ENCODE measurements at places on chromosomes 7 and 10. TPM values are rescaled to one million over a fixed set of nuclear protein-coding genes. Genes with fewer than 3 reads are reported as not detected.

DNA sequence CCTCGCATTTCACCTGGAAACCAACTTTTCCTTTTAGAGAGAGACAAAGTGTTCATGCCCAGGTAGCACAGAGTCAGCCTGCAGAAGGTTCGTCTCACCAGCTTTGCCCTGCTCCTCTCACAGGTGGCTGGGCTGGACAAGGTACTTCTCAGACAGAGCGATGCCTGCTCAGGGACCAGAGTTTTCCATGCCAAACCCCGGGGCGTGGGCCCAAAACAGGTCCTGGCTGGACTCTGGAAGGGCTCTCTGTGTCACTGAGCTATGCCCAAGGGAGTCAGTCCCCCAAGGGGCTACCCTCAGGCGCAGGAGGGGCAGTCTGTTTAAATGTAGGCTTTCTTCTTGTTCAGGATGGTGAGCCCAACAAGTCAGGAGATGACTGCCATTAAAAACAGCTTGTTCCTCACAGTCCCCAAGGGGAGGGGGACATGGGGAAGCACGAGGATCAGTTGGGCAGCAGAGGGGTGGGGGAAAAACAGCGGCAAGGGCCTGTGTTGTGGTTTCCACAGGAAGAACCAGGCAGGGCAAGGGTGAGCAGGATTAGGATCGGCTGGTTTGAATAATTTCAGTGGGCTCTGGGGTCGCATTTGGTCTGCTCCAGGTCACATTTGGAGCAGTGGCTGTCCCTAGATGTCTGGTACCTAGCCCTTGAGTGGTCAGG, 55.5 kb upstream of the FIGNL1 start:
- DNase-seq: no peak
- H3K36me3 ChIP-seq: no peaks in the 10 kb centered on the region
- peaks cover 9% of the 10 kb centered on the region for H3K4me1 ChIP-seq
- H3K27ac ChIP-seq: no peak overlapping the region
- no peaks in the 10 kb centered on the region for H3K27me3 ChIP-seq
- H3K4me3 ChIP-seq: no peak overlapping the region

DNA sequence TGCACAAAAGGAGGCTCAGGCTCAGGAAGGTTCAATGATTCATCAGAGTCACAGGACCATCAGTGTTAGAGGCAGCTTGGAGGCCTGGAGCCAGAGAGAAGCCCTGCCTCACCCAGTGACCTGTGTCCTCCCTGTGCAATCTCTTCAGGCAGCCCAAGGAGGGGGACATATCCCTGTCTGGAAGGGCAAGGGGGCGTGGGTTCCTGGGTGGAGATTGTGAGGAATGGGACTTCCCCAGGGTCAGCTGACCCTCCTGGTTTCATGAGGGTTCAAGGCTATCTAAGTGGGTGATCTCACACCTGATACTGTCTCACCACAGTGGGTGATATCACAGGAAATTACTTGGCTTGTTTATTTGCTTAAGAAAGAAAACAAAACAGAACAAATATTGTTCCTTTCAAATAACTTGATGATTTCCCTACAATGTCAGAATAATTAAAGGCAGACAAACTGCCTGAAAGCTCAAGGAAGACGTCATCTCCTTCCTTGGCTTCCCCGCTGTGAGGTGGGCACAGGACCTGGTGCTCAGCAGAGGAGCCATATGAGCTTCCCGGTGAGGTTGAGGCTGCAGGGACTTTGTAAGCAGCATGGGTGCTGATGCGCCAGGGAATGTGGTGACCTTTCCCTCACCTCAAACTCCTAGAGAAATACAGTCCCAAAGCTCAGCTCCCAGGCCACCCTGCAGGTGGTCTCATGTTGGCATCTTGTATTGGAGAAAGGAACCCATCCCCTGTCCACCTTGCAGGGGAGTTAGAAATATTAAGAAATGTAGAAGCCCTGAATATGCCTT, 763.2 kb downstream of the GRID1 start:
- H3K4me3 ChIP-seq: no peak overlapping the region
- no peaks in the 10 kb centered on the region for H3K36me3 ChIP-seq
- H3K27ac ChIP-seq: no peak overlapping the region
- no peaks in the 10 kb centered on the region for H3K4me1 ChIP-seq
- no peaks in the 10 kb centered on the region for H3K27me3 ChIP-seq
- DNase-seq: no peak

DNA sequence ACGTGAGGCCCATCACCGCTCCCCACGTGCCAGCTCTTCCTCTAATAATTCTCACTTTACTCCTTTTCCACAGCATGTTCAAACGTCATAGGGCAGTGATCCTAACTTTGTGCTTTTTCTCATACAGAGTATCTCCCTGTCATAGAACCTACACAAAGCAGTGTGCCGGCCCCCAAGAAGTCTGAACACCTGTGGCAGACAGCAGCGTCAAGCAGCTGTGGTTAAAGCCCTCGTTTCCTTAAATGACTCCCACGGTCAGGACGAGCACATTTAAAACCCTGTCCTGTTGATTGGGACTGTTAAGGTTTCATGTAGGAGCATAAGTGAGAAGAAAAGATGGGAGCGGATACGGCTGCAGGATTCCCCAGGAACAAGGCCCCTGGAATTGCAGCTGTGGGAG, 267.2 kb downstream of the DIP2C start:
- H3K27ac ChIP-seq: no peak overlapping the region
- no peaks in the 10 kb centered on the region for H3K4me1 ChIP-seq
- DNase-seq: no peak
- no peaks in the 10 kb centered on the region for H3K27me3 ChIP-seq
- H3K36me3 ChIP-seq: no peaks in the 10 kb centered on the region
- no peak overlapping the region for H3K4me3 ChIP-seq

GRCh38 chr10:120998251-120998650, 147.1 kb downstream of the WDR11 start:
- no peaks in the 10 kb centered on the region for H3K4me1 ChIP-seq
- no peak overlapping the region for H3K4me3 ChIP-seq
- no peak overlapping the region for H3K27ac ChIP-seq

- no peaks in the 10 kb centered on the region for H3K27me3 ChIP-seq
- H3K27ac ChIP-seq: no peak overlapping the region
- no peak for DNase-seq
- H3K4me3 ChIP-seq: no peak overlapping the region
- H3K36me3 ChIP-seq: no peaks in the 10 kb centered on the region
Observed at GRCh38 chr7:118844748-118845147, 620.2 kb downstream of the ANKRD7 start.

DNA sequence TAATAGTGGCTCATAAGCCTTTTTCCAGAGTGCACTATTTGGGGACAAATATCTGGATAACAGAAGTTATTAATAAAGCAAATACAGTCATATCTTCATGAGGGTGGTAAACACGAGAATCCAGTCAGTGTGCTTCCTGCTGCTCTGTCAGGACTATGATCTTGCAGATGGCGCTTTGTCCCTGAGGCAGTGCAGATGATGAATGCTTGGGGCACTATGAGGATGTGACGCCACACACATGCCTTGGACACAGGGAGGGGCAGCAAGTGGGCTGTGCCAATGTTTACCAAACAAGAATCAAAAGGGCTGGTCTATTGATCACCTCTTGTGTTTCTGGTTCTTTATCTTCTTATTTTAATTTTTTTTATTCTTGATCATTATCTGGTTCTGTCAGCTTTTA, 79.8 kb downstream of the GAD2 start:
- H3K4me1 ChIP-seq: no peaks in the 10 kb centered on the region
- no peaks in the 10 kb centered on the region for H3K27me3 ChIP-seq
- no peak for DNase-seq
- no peaks in the 10 kb centered on the region for H3K36me3 ChIP-seq
- no peak overlapping the region for H3K4me3 ChIP-seq

- H3K36me3 ChIP-seq: no peaks in the 10 kb centered on the region
- no peak for DNase-seq
- no peaks in the 10 kb centered on the region for H3K4me1 ChIP-seq
Observed at GRCh38 chr7:105131890-105132289, 117.9 kb downstream of the KMT2E start.

DNA sequence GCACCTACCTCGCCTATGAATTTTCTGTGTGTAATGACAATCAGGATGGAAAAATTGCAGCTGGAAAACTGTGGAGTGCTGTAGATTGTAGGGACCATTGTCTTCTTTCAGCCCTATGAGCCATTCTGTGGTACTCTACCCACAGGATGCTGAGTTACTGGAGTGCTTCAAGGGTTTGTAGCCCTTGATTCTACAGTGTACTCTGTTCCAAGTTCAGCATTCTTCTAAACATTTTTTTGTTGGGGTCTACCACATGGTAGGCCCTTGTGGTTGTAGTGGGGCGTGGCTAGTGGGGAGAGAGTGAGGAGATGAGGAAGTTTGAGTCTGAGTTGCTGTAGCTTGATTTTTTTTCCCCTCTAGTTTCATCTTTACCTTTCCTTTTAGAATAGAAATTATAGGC, 33.5 kb downstream of the REEP3 start:
- H3K27ac ChIP-seq: no peak overlapping the region
- no peaks in the 10 kb centered on the region for H3K27me3 ChIP-seq
- DNase-seq: no peak
- no peaks in the 10 kb centered on the region for H3K36me3 ChIP-seq
- H3K4me3 ChIP-seq: no peak overlapping the region

DNA sequence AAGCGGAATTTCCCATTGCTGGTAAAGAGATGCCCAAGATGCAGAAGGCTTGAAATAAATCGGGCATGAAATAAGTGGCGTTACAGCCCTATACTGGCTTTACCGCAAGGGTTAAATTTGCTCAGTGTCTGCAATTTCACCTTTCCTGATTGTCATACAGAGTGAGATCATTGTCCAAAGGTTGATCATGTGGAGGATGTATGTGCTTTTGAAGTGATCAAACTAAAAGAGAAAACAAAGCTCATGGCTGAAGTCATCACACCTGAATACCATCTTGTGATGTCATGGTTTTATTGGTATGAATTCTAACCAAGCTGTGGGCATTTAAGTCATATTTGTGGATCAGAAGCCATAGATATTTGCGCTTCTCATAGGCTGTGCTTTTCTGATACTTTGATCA, 635.5 kb downstream of the AUTS2 start:
- DNase-seq: no peak
- no peaks in the 10 kb centered on the region for H3K27me3 ChIP-seq
- H3K4me3 ChIP-seq: no peak overlapping the region

GRCh38 chr10:88852327-88852726, 683 bp upstream of the ANKRD22 start:
- H3K27ac ChIP-seq: no peak overlapping the region
- H3K27me3 ChIP-seq: no peaks in the 10 kb centered on the region
- H3K4me1 ChIP-seq: no peaks in the 10 kb centered on the region
- no peaks in the 10 kb centered on the region for H3K36me3 ChIP-seq

The UCMA gene
- total RNA-seq: not detected

Data from ovary (tissue), 10 donors.